ENCODE measurements at places on chromosomes 7 and 10.

- DNase-seq = no peak
Measured at GRCh38 chr7:156673454-156673853, 32.9 kb downstream of the RNF32 start.

GRCh38 chr7:135723411-135723810, 4.6 kb downstream of the SLC13A4 start:
- no peak for DNase-seq

GRCh38 chr10:96370584-96371157, 11.9 kb upstream of the OPALIN start:
- no peak for DNase-seq

DNA sequence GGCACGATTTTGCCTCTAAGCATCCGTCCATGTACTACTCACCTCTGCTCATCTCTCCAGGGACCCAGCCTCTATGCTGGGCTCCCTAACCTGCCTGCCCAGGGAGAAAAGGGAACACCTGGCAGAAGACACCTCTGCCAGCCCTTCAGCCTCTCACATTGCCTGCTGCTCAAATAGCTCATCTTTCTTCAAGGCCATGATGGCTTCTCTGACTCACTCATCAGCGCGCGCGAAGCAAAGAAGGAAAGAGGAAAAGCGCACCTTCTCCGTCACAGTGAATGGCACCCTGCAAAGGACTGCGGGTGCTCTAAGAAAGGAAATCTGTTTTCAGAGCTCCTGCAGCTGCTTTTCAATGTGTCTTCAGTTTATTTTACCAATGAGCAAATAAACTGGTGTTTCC, 174.0 kb downstream of the PRKAG2 start:
- DNase-seq = no peak

DNA sequence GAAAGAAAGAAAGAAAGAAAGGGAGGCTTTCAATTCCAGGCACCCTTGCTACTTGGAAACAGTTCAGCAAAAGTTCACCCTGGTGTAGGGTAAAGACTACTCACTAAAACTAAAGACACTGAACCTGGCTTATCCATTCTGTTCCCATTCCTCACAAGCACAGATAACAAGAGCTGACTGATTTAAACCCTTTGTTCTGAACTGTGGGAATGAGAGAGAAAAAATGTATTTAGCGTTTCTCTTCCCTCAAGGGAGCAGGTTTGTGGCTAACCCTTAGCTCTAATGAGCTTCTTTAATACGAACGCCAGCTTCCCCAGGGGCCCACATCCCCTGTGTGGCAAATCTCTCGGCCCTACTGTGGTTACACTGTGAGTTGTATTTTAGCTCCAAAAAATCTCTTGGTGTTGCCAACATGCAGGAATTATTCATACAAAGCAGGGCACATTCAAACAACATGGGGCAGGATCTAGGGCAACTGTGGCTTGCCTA, 23.3 kb downstream of the PRTFDC1 start:
- no peak for DNase-seq

Measured in amniotic stem cell (primary cell).